ENCODE measurements at places on chromosomes 3 and 15. TPM values are rescaled to one million over a fixed set of nuclear protein-coding genes. Genes with fewer than 3 reads are reported as not detected.

GRCh38 chr3:116005404-116005803 is 382.1 kb downstream of the GAP43 start:
- DNase-seq = peak; percentile 99

- DNase-seq = no peak
Observed at GRCh38 chr3:113070072-113070640, 79.4 kb downstream of the GTPBP8 start.

MME gene
- total RNA-seq = 2.6 TPM

GRCh38 chr3:169268286-169268776 is 395.2 kb downstream of the MECOM start:
- DNase-seq = no peak

SCG3 gene
- not detected for total RNA-seq

GRCh38 chr3:14820156-14820555 is 1.4 kb downstream of the FGD5 start:
- no peak for DNase-seq

DNA sequence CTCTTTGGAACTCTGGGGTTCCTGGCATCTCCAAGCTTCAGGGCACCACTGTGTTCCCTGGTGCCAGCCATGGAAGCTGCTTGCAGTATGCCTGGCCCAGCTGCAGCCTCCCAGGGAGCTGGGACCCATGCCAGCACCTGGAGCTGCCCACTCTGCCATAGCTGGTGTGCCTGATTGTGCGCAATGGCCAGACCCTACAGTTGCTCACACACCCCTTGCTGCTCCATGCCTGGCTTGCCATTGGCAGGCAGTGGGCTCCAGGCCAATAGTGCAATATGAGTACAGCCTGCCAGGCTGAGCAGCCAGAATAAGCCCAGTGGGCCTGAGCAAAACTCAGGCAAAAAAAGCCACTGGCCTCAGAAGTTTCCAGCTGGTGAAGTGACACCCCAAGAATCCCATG is 43.8 kb upstream of the LRRFIP2 start:
- no peak for DNase-seq

DNA sequence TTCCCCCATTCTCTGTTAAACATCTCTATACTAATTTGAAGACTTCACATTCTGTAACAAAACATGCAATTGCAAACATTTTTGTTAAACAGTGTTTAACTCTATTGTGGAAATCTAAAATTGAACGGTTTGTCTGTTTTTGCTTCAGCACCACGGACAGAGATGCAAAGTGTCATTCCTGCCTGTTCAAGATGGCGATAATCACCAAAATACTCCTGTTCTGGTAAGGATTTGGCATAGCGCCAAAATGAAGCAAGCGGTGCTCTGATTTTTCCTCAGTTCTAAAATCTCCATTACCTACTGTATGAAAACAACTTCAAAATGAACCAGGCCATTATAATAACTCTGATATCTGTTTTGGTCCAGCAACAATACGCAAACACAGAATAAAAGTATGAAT is 129.7 kb upstream of the TUSC7 start:
- DNase-seq = peak; percentile 8

DNA sequence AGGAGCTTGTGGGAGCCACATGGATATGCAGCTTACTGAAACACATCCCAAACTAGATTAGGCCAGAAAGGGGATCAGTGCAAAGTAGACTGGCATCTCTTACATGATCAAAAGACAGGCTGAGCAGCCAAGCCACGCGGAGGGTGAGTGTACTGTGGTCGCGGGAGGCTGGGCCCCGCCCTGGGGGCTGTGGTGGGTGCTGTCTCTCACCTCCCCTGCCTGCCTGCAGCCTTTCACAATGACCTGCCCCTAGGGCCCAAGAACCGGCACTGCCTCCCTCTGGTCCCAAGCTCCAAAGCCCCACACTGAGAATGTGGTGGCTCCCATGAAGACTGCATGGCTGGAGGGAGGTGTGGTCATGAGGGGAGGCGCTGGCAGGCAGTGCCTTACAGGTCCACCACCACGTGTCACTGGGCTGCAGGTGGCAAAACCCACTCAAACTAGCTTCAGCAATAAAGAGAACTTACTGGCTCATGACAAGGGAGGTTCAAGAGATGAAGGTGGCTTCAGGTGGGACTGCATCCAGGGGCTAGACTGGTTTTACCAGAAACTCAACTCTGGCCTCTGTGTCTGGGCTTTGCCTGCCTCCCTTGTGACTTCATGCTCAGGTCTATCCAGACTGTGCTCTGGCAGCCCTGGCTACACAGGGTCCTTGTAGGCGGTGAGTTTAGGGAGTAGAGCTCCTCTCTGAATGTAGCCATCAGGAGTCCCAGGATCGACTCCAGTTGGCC is 27.4 kb upstream of the PLXND1 start:
- DNase-seq = no peak

GRCh38 chr15:42070279-42070975 is 23.9 kb downstream of the PLA2G4D start:
- DNase-seq = no peak

THPO gene
- not detected for total RNA-seq

CLN6 gene
- total RNA-seq = 29.8 TPM

GRCh38 chr3:147760941-147761340 is 351.8 kb downstream of the ZIC1 start:
- DNase-seq = no peak

TMEM266 gene
- 0.07 TPM for total RNA-seq

GRCh38 chr3:30344288-30344687 is 262.1 kb upstream of the TGFBR2 start:
- DNase-seq = no peak

- DNase-seq = no peak
Observed at GRCh38 chr3:191438150-191438814, 22.7 kb upstream of the PYDC2 start.

- DNase-seq = no peak
Observed at GRCh38 chr3:119403201-119403600, 60.2 kb downstream of the TMEM39A start.

DNA sequence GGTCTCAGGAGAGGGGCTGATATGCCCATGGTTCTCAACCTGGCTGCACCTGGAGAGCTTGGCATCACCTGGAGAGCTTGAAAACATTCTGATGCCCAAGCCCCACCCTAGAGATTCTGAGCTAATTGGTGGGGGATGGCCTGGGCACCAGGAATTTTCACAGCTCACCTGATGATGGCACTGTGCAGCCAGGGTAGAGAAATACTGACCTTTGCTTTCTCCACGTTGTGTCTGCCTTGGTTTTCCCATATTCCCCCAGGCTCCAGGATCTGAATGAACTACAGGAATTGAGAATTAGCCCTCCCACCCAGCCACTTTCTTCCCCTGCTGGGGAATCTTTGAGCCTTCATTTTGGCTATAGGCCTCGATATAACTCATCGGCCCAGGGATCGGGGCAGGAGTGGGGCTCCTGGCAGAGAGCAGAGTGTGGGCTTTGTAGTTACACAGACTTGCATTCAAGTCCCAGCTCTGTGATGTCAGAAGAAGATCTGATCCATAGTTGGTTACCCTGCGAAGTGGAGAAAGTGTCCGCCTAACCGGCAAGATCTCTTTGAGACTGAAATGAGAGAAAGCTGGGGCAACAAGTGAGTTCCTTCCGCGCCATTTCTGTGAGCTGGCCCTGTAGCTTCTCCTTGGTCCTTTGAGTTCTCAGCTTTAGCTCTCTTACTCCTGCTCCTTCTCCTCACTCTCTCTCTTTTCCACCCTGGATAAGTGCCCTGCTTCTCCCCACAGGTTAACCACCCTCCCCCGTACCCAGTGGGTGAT is 33.1 kb upstream of the UBE2Q2 start:
- DNase-seq = no peak

GRCh38 chr3:70990185-70990584 is 593.3 kb downstream of the FOXP1 start:
- DNase-seq = no peak

DNA sequence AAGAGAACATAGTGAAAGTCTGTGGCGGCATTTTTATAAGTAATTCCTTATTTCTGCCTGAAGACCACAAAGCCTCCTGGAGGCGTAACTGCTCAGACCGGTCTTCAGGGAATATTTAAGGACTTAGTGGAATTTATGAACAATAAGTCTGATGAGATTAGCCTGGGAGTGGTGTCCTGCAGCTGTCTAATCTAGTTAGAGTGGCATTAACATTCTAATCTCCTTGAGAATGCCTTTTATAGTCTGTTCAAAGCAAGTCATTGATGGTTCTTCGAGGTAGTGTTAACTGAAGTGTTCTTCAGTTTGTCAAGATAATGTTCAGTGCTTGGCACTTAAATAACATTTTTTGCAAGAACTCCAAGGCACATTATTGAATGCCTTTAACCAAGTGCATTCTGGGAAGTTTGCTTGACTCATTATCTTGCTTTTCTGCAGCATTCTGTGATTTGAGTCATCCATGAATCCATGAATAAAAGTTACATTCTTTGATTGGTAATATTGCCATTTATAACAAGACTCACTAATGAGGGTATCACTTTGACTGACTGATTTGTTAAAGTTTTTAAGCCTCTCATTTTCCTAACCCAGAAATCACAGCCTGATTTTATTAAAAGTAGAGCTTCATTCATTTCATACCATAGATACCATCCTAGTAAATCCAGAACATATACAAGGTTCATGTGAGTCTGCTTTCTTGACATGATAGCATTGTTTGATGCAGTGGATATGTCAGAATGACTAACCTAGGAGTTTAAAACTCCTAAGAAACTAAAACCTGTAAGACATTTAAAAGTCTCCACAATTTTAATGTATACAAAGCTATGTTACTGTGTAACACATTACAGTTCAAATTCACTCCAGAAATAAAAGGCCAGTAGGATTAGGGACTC is 12.5 kb downstream of the RBM5 start:
- no peak for DNase-seq

PCOLCE2 gene
- 3.7 TPM for total RNA-seq

DNA sequence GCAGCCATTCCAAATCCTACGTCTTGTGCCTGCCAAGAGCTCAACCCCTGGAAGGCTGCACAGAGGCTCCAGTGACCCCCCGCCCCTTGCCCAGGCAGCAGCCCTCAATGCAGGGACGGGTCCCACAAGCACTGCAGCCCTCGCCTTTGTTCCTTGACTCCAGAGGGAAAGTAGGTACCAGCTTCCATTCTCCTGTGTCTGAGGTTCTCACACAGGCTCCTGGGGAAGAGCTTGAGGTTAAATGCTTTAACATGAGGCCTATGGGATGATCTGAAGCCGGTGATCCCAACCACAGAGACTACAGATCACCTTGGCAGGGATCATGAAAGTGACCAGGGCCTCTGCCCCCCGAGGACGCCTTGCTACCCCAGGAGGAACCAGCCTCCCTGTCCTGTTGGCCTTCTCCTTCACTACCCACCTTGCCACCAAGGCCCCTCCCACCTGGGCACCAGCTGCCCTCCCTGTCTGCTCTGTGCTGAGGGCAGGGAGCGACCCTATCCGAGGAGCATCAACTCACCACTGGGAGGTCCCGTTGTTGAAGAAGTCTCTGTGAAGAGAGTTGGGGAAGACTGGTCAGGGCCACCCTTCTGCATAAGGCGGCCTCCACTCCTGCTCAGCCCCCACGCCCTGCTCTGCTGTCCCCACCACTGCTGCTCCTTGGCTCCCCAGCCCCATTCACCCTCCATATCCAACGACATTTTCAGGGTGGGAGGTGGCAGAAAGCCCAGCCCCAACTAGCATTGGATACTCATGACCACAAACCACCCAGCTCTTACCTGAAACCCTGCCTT is 95.3 kb downstream of the SEC22A start:
- DNase-seq = no peak

PLSCR2 gene
- not detected for total RNA-seq

DNA sequence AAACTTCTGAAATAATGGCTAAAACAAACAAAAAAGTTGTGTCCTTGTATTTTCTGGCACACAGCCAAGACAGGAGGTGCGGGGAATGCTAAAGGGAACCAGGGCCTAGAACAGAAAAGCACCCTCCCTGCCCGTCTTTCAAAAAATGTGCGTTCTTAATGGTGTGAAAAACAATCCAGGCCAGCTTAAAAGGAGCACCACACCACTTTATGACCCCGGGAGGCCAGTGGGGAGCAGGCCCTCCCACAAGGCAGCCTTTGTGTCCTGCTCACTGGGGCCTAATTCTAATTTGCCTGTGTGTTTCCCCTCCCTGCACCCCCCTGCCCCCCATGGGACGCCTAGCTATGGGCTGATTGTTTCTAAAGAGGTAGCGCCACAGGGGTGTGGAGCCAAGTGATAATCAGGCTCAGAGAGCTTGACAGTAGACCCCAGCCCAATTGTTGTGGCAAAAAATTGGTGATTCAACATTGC is 181.4 kb downstream of the GREM1 start:
- no peak for DNase-seq

- DNase-seq = no peak
Observed at GRCh38 chr15:64907991-64908390, 3.7 kb upstream of the ANKDD1A start.

- DNase-seq = no peak
Observed at GRCh38 chr3:160678292-160678842, 1.4 kb downstream of the ARL14 start.

DNA sequence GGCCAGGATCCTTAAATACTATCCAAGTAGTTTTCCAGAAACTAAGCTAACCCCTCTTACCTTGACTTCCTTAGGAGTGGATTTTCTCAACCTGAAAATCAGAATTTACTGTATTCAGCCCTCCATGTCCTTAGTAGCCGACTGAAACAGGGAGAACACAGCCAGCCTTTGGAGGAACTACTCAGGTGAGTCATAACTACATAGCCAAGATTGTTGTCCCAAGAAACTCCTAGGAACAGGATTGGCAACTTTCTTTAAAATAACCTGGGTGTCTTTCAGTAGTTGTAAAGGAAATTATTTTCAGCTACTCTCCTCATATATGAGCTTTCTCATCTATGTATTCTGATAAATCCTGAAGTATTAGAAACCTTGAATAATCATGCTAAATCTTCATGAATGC is 22.3 kb downstream of the FANCD2OS start:
- DNase-seq = peak; percentile 64

DNA sequence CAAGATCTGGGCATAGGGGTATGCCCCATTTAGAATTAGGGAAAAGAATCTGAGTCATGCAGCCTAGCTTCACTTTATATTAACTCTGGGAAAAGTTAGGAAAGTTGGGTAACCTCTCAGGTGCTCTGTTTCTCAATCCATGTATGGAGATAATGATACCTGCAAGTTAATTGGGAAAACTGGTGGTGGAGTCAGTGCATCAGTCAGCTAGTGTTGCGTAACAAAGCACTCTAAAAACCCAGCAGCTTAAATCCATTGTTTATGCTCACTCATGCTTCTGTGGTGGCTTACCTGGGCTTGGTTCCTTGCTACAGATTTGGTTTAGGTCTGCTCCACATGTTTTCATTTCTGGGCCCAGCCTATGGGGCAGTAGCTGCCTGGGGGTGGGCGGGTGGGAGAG is 91.0 kb downstream of the SMAD3 start:
- DNase-seq = no peak

GRCh38 chr3:120450600-120451271 is at the start of gene FSTL1:
FSTL1 (minus strand) TSS chr3:120450992; CDS start chr3:120450746, 246 bp downstream.
- no peak for DNase-seq

DNA sequence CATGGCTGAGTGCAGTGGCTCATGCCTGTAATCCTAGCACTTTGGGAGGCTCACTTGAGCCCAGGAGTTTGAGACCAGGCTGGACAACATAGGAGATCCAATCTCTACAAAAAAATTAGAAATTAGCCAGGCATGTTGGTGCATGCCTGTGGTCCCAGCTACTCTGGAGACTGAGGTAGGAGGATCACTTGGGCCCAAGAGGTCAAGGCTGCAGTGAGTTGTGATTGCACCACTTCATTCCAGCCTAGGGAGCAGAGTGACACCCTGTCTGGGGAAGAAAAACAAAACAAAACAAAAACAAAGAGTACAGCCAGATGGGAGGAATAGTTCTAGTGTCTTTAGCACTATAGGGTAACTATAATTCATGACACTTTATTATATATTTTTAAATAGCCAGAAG is 26.2 kb upstream of the COMMD4 start:
- no peak for DNase-seq
